ENCODE measurements at places on chromosomes 11 and 22.
A peak's percentile ranks its signal among the peaks of the same experiment; 100 is the strongest.

- no peak for DNase-seq
Measured at GRCh38 chr11:99554232-99554903, 533.6 kb downstream of the CNTN5 start.

- DNase-seq: peak; percentile 68
Measured at GRCh38 chr22:20205964-20206708, 55.3 kb upstream of the CCDC188 start.

DNA sequence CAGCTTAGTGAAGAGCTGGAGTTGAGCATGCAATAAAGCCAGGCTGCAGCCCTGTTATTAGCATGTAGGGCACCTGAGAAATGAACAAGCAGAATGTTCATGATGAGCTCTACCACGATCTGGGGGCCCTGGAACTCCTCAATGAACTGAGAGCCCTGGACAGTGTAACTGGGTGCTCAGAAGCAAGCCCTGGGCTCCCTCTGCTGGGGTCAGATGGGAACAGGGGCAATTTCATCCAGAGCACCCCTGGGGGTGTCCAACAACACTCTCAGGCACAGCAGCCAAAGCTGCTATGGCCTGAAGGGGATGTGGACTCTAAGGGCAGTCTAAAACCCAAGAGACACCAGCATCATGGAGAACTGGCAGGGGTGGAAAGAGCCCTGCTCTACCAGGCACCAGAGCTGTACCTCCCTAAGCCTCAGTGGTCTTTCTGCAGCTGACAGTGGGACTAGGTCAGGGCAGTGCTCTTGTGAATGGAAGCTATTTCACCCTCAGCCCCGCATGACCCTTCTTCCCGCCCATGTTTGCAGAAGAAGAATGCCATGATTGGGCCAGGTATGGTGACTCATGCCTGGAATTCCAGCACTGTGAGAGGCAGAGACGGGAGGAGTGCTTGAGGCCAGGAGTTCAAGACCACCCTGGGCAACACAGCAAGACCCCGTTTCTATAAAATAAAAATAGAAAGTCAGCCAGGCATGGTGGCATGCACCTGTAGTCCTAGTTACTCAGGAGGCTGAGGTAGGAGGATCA is 28.9 kb downstream of the THOC5 start:
- DNase-seq: no peak

GRCh38 chr11:70734379-70734778 is 336.1 kb downstream of the CTTN start:
- DNase-seq: peak; percentile 40

GRCh38 chr11:36313750-36314433 is 17.8 kb downstream of the PRR5L start:
- DNase-seq: no peak

DNA sequence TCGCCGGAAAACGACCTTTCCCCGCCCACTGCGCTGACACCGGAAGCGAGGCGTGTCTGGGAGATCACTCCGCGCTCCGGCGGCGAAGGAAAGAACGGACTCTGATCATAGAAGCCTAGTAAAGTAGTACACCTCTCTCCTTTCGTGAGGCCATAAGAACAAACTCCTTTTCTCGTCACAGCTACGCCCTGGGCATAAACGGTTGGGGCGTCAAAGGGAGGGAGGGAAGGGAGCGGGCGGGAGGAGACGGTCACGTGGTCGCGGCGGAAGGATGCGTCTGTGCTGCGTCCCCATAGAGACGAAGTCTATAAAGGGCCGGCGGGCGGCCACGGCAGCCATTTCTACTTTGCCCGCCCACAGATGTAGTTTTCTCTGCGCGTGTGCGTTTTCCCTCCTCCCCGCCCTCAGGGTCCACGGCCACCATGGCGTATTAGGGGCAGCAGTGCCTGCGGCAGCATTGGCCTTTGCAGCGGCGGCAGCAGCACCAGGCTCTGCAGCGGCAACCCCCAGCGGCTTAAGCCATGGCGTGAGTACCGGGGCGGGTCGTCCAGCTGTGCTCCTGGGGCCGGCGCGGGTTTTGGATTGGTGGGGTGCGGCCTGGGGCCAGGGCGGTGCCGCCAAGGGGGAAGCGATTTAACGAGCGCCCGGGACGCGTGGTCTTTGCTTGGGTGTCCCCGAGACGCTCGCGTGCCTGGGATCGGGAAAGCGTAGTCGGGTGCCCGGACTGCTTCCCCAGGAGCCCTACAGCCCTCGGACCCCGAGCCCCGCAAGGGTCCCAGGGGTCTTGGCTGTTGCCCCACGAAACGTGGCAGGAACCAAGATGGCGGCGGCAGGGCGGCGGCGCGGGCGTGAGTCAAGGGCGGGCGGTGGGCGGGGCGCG is at the start of gene ATF4:
ATF4 (plus strand) TSS at position 337 of the 880 bp plus-strand sequence. CDS start 884 bp downstream, outside the sequence.
- DNase-seq: peak; percentile 94

Measured in aorta (tissue), 5 donors.